Left ventricle myocardium inferior (tissue), 1 donor: ENCODE measurements at places on chromosomes 5 and 9.

- DNase-seq: no peak
Measured at GRCh38 chr5:140794595-140795258, at the start of gene PCDHA2. TSS of gene PCDHA2 (plus strand) at chr5:140794852.

- no peak for DNase-seq
Measured at GRCh38 chr5:142974409-142974808, 204.2 kb downstream of the ARHGAP26 start.

DNA sequence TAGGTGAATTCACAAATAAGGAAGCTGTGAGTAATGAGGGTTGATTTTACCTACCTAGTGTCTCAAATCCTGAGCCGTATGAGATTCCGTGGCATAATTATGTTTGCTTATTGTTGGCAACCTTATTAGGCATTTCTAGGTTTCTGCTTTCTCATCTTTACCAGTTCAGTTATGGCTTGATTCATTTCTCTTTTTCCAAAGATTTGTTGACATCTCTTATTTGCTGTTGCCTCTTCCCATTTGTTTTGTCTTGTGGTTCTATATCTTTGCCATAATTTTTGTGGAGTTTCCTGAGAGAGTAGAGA, 470 bp downstream of the IL31RA start:
- no peak for DNase-seq

DNA sequence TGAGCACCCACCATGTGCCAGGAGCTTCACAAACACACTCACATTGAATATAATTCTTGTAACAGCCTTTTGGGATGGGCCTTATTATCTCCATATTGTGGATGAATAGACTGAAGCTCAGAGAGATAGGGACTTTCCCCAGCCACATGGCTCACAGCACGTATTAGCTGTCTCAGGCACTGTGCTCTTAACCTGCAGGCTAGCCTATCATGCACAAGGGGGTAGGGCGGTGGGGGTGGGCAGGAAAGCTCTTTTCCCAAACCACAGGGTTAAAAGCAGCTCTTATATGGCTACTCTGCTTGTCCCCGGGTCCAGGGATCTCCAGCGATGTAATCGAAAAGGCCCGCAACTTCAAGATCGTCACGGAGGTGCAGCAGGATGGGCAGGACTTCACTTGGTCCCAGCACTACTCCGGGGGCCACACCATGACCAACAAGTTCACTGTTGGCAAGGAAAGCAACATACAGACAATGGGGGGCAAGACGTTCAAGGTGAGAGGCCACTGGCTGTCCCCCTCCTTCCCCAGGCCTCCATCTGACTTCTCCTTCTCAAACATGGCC, 2.6 kb downstream of the FABP6 start:
- DNase-seq: no peak

DNA sequence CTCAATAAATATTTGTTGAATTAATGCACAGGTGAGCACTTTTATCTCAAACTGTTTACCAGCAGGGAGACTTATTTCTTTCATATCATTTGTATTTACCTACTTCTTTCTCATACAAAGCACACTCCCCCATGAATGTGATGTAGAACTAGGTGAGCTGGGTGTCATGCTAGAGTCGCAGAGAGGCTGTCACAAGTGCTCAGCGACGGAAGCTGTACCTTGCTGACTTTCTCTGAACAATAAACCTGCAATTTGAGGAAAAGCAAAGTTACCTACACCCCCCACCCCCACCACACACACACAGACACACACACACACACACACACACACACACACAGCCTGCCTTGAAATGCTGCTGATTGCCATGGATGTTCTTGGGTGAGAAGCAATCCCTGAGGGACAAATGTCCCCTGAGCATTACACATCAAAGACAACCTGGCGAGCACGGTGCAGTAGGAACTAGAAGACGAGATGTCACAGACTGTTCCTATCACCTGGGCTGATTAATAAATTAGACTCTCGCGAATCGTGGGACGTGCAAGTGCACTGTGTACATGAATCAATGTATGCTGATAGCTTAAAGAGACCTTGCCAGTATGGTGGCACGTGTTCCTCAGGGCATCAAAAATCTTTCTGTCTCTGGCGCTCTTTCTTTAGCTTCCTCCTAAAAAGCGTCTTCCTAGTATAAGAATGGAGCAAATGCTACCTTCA, 66.1 kb downstream of the BRINP1 start:
- no peak for DNase-seq

- DNase-seq: no peak
Measured at GRCh38 chr9:209143-209758, 5.4 kb upstream of the DOCK8 start.

GRCh38 chr9:70902692-70903131, 218.7 kb downstream of the TRPM3 start:
- no peak for DNase-seq

DNA sequence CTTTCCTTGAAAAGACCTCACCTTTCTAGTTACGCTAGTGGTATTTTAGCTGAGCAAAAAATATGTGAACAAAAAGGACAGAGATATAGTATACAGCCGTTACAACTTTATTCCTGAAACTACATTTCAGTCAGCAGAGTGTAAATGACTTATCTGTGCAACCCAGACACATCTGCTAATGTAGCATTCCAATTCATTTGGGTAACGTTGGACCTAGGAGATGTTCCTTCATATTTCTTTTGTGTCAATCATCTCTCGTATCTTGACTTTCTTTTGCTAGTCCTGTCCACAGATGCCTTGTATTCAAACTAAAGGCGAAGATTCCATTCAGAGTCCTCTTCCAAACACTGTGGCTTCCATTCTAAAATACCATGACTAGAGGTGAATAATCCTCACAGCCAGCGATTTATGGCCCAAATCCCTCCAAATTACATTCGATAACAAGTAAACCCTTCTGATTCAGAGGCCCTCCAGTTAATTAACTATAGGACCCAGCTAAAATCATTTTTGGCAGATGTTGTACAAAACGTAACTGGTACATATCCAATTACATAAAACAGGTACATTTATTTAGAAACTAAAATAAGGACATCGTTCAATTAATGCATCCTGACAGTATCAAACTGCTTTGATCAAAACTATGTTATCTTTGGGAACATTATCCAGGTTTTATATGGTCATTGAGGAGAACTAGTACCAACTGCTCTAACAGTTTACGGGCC, 155.7 kb downstream of the DROSHA start:
- DNase-seq: no peak

DNA sequence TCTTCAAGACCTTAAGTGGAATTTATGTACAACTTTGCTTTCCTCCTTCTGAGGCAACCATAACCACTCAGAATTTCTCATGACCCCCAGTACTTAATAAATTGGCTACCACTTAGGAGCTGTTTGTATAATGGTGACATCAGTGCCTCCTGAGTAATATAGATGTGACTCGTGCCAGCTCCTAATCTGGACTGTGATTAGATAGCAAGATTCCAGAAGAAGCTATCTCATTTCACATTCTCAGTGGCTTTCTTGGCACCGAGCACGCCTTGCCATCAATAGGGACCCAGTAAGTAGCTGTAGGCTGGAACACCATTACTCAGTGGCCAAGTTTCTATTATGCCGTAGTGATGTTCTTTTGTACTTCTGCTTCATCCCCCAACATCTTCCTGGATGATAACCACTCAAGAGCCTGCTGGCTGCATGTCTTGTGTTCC, 228.8 kb downstream of the CD180 start:
- no peak for DNase-seq

GRCh38 chr9:129481810-129482511, 138.9 kb downstream of the C9orf50 start:
- peak; percentile 62 for DNase-seq

DNA sequence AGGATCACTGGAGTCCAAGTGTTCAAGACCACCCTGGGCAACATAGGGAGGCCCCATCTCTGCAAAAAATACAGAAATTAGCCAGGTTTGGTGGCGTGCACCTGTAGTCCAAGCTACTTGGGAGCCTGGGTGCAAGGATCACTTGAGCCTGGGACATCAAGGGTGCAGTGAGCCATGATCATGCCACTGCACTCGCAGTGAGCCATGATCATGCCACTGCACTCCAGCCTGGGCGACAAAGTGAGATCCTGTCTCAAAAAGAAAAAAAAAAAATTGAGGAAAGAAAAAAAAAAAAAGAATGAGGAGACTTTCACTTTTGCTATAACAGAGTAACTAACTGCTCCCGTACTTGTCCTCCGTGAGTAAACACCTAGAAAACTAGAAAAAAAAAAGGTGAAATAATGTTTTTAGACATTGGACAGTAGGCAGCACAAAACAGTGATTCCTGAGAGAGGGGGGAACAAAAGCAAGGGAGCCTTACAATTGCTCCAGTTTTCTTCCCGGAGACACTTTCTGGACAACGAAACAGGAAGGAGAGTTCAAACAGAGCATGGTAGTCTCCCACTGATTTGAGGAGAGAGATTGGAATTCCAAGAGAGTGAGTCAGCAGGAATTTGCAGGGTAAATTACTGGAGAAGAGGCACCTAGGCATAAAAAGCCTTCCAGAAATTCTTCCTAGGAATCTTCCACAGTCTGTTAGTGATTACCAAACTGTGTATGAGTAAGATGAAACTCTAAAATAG, 6.9 kb upstream of the ZBTB5 start:
- no peak for DNase-seq

DNA sequence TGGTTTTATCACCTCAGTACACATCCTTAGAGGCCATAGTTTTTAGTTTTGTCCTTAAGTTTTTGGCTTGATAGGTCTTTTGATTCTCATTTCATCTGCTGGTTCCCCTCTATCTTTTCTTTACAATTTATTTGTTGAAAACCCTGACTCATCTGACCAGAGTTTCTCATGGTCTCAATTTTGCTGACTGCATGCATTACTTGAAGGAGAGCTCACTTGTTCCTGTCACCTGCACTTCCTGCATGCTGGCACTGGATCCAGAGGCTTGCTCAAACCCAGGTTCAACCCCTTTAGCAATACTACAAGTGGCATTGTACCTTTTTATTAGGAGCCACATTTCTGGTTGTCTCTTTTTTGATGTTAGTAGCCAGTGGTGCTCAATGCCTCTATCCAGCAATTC, 26.7 kb downstream of the FBXO10 start:
- no peak for DNase-seq

GRCh38 chr9:114653556-114654159, 3.9 kb downstream of the TEX53 start:
- DNase-seq: peak; percentile 28

DNA sequence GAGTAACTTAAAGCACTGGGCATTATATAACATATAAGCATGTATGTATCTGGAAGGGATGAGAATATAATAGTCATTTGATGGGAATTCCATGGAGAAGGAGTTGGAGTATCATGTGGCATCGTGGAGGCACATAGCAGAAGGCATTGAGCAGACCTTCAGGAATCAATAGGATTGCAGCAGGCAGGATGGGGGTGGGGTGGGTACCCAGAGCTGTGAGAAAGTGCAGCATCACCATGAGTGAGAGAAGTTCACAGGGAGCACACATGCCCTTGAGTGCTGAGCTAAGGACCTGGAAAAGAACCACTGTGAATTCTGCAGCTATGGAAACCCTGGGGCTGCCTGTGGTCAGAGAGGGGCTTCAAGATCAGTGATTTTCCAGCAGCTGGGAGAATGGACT, 57.3 kb downstream of the MED10 start:
- no peak for DNase-seq

- no peak for DNase-seq
Measured at GRCh38 chr5:39019254-39019653, 54.9 kb downstream of the RICTOR start.

DNA sequence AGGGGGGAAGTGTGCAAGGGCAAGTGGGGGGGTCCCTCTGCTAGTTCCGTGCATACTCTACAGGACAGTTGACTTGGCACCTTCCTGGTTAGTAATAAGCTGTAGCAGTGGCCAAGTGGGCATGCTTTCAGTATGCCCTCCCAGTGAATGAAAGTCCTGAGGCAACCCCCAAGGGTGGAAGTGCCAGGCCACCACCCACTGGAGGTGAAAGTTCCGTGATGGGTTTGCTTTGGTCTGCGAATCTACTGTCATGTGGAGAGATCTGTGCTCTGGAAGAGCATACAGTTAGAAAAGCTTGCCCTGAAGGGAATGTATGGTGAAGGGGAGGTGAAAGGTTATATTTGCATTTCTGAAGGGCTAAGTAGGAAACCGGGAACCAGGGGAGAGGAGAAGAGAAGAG, 10.3 kb downstream of the FXN start:
- no peak for DNase-seq

DNA sequence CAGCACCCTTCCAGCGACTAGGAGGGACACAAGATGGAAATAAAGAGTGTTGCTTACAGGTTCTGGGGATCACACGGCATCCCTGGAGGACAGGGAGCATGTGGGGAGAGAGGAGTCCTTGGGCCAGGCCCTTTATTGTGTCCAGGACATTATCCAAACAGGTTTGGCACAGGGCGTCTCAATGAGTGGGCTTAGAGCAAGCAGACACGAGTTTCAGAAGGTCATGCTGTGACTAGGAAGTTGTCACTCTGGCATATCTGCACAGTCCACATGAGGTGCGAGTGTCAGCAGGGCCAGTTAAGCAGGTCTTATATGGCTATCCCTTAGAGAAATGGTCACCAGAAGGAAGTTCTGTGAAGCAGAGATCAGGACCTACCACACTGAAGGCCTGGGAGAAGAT, 174.5 kb upstream of the OTULINL start:
- no peak for DNase-seq

DNA sequence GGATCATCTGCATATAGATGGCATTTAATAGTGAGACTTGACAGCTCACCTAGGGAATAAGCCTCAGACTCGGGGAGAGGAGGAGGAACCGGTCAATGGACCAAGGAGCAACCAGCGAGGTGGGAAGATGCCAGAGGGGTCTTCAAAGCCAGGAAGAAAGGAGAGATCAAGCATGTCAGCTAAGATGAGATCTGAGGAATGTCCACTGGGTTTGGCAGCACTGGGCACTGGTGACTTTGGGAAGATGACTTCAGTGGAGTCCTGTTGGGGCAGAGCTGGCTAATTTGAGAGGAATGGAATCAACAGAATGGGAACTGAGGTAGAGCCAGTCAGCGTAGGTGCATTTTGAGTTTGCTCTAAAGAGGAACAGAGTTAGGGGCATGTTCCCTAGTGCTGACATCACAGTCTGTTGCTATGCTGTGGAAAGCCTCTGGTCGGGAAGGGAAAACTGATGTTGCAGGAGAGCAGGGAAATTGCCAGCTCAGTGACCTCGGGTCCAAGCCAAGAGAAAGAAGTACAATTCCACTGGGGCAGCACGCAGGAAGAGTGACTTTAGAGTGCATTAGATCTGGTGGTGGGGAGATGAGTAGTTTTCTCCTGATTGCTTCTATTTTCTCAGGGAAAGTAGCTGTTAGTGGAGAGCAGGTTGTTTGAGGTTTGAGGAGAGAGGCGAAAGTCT, 56.9 kb downstream of the ZNF618 start:
- DNase-seq: no peak

GRCh38 chr9:134936346-134937163, 18.8 kb upstream of the FCN1 start:
- DNase-seq: no peak
